ENCODE measurements at places on chromosomes 5 and 9. TPM values are rescaled to one million over a fixed set of nuclear protein-coding genes. Genes with fewer than 3 reads are reported as not detected.

DNA sequence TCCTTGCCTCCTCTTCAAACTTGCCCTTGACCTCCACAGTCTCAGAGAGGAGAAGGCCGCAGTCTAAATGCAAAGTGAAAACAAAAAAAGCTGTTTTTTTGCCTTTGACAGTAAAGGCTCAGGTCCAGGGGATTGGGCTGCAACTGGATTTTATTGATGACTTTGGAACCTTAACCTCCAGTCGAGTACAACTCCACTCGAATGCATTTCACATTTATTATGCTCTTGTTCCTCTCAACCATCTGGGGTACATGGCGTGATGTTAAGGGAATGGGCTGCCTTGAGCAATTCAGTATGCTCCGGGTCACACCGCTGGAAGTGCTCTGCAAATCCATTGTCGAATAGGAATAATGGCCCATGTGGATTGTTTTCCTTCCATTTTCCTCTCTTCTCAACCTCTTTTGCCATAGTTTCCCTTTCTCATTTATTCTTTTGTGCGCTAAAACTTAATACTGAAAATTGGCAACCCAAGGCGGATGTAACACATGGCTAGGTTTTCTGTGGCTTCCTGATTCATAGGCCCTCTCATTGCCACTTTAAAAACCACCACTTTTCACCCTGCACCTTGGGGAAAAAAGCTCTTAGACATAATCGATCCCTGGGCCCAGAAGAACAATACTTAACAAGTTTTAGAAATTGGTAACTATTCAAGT lies 34.3 kb downstream of the ITK start:
- peak; percentile 83 for DNase-seq

- DNase-seq = no peak
These were observed 1.1 kb downstream of the SSNA1 start for GRCh38 chr9:137189297-137190295.

DNA sequence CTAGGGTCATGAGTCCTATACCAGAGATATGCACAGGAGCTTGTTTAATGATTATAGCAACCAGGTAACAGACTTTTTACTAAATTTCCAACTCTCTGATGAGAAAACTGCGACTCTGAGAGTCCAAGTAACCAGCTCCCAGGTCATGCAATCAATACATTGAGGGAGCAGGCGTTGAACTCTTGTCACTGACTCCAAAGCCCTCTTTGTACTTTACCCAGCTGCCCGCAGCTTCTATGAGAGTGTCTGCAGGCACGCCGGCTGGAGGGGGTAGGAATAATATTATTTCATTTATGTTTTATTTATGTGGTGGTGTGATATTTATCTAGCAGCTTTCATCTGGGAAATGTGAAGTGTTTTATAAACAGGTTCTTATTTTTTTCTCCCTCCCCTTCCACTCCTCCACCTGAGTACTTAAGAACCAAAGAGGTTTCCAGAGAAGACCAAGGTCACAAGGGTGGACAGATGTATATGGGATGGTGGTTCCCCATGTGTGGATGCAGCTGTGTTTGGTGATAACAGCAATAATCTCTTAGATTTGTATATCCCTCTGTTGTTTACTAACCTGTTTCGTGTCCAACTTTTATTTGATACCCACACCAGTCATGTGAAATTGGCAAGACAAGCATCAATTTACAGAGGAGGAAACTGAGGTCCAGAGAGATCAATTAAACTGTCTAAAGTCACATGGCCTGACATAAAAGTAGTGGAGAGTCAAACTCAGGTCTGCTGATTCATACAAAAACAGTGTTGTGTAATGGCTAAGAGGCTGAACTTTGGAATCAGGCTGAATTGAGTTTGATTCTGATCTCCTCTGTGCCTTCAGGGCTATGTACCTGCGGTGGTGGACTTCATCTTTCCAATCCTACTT lies 140.2 kb upstream of the TRIM32 start:
- no peak for DNase-seq

DNA sequence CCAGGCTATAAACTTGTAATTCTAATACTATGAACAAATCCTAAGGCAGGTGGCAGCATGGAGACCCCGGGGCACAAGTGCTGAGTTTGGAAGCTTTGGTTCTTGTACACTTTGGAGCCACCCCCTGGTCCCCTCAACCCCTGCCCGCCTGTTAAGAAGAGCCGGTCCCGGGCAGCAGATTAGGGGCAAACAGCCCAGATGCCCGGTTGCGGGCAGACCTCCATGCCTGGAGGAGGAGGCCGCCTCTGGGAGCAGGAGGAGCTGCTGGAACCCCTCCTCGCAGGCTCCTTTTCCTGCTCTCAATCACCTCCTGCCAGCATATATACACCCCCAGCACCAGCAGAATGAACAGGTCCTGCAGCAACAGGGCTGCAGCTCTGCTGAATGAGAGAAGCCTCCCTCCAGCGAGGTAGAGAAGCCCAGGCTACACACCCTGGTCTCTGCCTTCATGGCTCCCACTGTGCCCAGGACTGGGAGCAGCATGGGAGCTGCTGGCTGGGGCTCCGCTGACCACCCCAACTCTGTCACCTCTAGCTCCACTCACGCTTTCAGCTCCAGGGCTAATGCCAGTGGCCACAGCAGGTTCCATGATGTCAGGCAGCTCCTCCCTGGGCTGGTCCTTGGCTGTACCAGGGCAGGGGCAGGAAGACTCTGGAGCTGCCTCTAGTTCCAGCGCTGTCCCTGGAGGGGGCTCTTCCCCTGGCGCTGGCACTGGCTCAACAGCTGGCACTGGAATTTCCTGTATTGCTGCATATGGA lies 1713.5 kb upstream of the ACO1 start:
- DNase-seq = no peak

DNA sequence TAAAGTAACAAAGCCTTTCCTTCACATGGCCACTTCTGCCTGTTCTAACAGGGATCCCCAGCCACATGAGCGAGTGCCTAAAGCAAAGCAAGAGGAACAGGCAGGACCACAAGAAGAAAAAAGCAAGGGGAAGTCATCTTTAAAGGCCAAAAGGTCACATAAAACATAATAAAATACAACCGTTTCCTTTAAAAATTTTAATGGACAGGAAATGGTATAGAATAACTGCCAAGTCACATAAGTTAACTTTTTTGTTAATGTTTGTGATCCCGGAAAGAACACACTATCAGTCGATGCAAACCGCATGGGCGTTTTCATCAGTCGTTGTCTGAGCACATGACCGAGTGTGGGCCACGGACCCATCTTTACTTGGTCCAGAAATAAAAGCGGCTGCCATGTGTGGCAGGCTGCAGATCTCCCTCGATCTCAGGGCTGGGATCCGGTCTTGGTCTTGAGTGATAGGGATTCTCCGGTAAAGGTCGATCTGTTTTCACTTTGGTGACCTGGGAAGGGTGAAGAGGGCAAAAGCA lies 15.6 kb downstream of the NDUFA8 start:
- no peak for DNase-seq

- peak; percentile 7 for DNase-seq
These were observed 49.8 kb downstream of the LSM11 start for GRCh38 chr5:157793301-157793700.

- DNase-seq = no peak
These were observed 25.1 kb downstream of the NAIF1 start for GRCh38 chr9:128042043-128042442.

- DNase-seq = peak; percentile 96
These were observed 9.1 kb downstream of the MAN1B1 start for GRCh38 chr9:137095664-137096517.

The BAAT gene
- total RNA-seq = 0.07 TPM

The PCDHA9 gene
- not detected for total RNA-seq

Measured in activated CD4-positive, alpha-beta T cell treated with anti-CD3 and anti-CD28 coated beads, Interleukin-2, amount 10 ng/mL, durations not matched to agents 24 days and 14 days (primary cell).